ENCODE measurements at places on chromosomes 7 and 10.

GRCh38 chr7:70504254-70504653 lies 627.7 kb upstream of the GALNT17 start:
- DNase-seq = no peak

- no peak for DNase-seq
Observed at GRCh38 chr7:90961037-90961725, 303.1 kb upstream of the FZD1 start.

GRCh38 chr10:132465889-132466519 lies 69.0 kb downstream of the PWWP2B start:
- no peak for DNase-seq

DNA sequence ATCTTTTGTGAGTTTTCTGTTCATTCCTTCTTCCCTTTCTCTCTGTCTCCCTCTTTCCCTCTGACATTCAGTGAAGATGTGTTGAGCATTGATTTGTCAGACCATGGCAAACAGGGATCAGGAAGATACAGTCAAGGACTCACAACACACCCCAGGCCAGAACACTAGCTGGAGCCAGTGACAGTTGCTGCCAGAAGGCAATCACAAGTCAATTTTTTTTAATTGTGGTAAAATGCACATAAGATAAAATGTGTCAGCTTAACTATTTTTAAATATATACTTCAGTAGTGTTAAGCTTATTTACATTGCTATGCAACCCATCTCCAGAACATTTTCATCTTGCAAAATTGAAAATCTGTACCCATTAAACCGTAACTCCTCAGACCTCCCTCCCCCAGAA lies 62.6 kb downstream of the TEX36 start:
- DNase-seq = no peak

DNA sequence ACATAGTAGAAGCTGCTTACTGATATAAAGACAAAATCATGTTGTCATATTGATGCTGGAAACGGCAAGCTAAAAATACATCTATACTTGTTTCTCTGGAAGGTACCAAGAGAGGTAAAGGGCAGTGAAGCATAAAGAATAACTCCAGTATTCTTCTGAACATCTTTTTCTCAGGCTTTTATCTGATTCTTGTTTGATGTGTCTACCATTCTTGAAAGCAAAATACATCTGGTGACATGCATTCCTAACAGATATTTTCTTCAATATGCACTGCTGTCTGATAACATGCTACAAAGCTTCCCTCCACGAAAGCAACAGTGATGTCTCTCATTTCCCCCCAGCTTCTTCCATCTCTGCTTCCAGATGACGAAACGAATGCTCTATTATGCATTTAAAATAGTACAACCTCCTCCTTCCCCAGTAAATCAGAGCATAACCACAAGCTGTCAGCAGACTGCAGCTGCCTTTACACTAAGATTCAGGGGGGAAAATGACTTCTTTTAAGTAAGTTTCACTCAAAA lies 100.8 kb downstream of the ARHGAP21 start:
- DNase-seq = no peak

GRCh38 chr7:151172273-151173141 lies 5.0 kb upstream of the GBX1 start:
- no peak for DNase-seq

GRCh38 chr7:26381476-26382353 lies 90.1 kb downstream of the SNX10 start:
- DNase-seq = no peak

- no peak for DNase-seq
Observed at GRCh38 chr7:28180364-28181147, at the start of gene JAZF1. Gene JAZF1, minus strand, starts transcription at chr7:28180795.

- no peak for DNase-seq
Observed at GRCh38 chr10:129465796-129466702, 992 bp upstream of the MGMT start.

- no peak for DNase-seq
Observed at GRCh38 chr7:87188930-87189329, 30.6 kb downstream of the TMEM243 start.

- peak; percentile 44 for DNase-seq
Observed at GRCh38 chr7:127347567-127348246, 44.8 kb downstream of the ZNF800 start.

GRCh38 chr7:49783446-49783845 lies 10.0 kb downstream of the VWC2 start:
- no peak for DNase-seq

DNA sequence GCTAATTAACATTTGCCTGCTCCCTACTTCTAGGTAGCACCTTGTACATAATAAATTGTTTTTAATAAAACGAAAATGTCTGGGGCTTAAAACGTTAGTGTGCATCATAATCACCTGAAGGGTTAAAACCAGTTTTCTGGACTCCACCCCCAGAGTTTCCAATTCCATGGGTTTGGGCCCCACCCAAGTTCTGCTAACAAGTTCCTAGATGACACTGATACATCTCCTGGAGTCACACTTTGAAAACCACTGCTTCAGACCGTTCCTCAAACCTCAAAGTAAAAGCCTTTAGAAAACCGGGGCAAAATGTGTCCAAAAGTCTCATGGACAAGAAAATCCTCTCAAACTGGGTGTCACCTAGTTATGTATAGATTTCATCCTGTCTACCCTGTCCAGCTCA lies 9.3 kb downstream of the OSBPL3 start:
- DNase-seq = no peak

- DNase-seq = no peak
Observed at GRCh38 chr7:99002148-99002826, 124.0 kb downstream of the TRRAP start.

DNA sequence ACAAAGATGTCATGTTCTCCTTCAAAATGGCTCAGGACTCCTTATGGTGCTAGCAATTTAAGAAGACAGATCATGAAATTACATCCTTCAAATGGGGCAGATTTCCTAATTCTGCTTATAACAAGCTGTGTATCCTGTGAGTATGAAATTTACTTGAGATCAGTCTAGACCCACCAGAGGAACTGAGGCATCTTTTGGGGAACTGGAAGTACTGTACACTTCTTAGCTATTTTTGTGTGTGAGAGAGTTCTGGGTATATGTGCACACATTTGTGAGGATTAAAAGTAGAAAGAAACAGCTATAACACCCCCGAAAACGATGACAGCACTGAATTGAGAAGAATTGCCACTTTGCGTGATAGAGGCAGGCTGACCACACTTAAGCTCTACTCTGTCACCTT lies 187.0 kb upstream of the CCDC6 start:
- DNase-seq = no peak

GRCh38 chr10:87974769-87975168 lies 111.3 kb downstream of the PTEN start:
- no peak for DNase-seq

GRCh38 chr7:65387891-65388290 lies 14.2 kb downstream of the ZNF92 start:
- DNase-seq = no peak

DNA sequence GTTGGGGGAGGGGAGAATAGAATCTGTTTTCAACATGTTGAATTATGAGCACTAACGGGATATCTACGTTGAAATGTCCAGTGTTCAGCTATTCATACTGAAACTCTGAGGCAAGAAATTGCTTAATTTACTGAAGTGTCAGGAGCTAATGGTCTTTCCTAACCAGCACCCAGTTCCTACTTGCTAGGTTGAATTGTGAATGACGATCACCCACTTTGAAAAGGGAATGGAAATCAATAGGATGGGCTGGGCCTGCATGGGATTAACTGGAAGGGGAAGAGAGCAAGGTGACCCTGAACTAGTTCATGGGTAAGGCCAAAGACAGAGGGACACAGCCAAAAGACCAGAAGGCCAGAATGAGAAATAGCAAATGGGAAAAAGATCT lies 51.3 kb downstream of the HIPK2 start:
- DNase-seq = no peak

DNA sequence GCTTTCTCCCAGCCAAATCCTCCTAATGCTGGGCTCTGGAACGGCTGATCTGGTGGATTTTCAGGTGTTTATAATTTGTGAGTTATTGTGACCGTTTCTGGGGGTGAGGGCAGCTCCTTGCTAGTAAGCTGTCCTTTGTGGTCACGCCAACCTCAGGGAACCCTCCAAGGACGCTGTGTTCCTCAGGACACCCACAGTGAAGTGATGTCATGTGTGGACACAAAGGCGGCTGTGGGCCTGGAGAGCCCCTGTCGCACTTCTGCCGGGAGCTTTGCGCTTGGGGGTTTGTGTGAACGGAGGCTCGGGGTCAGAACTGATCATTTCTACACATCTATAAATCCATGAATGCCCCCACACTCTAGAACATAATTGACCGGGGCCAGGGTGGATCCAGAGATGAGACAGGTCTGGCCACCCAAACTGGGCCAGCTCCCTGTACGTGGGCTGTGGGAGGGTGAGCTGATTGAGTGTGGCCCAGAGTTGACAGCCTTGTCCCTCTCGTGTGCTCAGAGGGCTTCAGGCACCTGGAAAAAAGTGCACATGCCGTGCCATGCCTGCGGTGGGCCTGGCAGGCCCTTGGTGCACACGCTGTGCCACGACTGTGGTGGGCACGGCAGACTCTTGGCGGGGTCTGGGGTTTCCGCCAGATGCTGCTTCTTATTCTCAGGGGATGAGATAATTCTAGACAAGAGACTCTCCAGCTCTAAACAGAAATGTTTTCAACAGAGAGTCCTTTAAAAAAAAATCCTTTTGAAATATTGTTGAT lies 130.2 kb downstream of the VIPR2 start:
- no peak for DNase-seq

GRCh38 chr10:72879245-72879644 lies 14.3 kb upstream of the OIT3 start:
- no peak for DNase-seq

GRCh38 chr10:132349766-132350165 lies 17.8 kb downstream of the LRRC27 start:
- DNase-seq = no peak

DNA sequence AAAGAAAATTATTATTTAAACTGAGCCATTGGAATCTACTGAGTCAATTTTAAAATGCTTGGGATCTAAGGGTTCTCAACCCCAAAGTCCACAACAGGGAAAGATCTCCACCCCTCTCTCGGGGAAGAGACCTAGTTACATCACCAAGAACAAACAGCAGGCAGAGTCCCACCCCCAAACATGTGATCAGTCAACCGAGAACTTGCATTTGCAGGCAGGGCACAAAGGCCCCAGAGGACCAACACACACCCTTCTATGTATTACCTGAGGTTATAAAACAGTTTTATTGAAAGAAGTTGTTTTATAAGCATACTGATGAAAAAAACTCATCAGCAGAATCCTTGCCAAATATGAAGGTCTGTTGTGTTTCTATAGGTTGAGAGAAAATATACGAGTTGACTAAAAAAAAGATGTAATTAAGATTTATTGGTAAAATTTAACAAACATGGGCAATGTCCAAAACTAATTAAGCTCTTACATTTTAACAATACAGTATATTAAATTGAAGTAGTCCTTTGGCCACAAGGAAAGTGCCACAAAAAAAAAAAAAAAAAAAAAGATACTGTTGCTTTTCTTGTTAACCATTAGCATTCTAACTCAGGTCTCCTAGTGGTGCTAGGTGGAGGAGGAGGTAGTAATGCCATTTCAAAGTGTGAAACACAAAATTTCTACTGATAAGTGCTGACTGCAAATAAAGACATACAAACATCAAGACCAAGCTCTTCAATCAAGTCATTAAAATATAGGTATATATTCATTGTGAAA lies 975 bp upstream of the USP54 start:
- no peak for DNase-seq

DNA sequence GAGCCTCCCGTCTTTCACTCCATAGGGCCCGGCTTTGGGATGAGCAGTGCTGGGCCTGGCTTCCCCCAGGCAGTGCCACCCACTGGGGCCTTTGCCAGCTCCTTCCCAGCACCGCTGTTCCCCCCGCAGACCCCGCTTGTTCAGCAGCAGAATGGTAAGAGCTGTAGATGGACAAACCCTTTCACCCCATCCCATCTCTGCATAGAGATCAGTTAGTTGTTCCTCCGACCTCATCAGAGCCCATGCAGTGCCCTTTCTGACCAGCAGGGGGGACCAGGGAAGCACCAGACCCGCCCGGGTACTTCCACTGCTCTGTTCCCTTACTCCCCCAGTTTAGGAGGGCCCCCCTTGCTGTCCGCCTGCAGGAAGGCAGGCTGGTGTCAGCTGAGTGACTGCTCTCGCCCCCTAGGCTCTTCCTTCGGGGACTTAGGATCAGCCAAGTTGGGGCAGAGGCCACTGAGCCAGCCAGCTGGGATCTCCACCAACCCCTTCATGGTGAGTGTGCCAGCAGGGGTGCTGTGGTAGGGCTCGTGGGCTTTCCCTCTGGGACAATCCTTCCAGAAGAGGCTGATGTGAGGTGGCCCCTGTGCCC lies 9.8 kb downstream of the SAP25 start:
- DNase-seq = no peak

DNA sequence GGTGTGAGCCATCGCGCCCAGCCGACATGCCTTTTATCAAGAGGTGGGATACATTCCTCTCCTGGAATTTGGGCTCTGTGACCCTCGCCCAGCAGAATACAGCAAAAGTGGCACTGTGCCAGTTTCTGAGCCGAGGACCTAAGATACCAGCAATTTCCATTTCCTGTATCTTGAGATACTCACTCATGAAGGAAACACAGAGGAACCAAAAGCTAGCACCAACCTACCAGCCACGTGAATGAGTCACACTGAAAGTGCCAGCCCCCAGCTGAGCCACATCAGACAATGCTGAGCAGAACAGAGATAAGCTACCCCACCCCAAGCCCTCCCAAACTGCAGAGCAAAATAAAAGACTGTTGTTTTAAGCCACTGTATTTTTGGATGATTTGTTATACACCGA lies 56.3 kb downstream of the CACUL1 start:
- DNase-seq = no peak

DNA sequence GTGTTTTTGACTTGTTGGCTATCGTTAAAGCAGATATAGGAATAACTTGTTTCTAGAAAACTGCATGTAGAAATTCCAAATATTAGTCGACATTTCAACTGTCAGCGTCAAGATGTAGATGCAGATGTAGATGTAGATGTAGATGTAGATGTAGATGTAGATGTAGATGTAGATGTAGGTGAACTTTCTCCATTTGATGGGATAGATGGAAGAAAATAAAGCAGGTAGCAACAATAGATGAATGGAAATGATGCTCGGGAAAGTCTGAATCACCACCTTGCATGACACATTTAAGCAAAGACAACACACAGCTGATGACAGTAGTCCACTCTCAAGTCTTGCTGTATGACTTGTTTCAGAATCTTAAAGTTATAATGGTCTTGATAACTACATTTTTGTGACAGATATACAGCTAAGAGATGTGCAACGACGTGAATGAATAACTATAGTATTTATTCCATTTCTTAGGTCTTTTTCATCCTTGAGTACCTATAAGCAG lies 53.5 kb downstream of the SND1 start:
- no peak for DNase-seq

- no peak for DNase-seq
Observed at GRCh38 chr7:41256186-41256945, 446.5 kb downstream of the INHBA start.

DNA sequence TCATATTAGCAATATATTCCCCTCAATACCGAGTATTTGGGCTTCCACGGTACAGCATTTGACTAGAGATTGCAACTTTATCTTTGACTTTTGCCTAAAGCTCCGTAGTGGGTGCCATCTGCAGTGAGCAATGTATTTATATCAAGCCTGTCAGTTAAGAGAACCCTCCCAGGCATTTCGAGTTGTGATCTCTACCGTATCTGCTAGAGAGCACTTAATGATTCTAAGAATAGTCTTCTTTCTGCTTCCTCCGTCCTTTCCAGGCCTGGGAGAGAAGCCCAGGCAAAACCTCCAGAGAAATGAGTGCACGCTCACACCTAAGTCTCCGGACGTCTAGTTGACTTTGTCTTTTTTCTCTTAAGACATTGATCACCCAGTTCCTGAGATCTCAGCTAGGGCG lies 210.6 kb downstream of the KLF6 start:
- DNase-seq = no peak
